ENCODE measurements at places on chromosomes 2 and 18.
A peak's percentile ranks its signal among the peaks of the same experiment; 100 is the strongest.

DNA sequence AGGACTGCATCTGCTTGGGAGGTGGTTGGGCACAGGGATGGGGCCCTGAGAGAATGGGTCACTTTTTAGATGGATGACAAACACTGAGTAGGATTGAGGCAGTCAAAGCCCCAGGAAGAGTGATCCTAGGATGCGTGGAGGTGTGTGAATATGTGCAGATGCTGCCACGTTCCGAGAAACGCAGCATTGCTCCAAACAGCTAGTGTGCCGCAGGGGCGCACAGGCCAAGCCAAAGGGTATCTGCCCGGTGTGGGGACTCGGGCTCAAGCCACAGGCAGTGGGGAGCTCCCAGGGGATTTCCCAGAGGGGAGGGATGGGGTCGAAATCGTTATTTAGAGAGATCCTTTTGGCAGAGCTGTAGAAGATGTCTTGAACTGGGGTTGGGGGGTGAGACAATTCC is 274.1 kb downstream of the ALPK2 start:
- DNase-seq, result no peak

- no peak for DNase-seq
Observed at GRCh38 chr18:31952223-31952622, 9.3 kb upstream of the TRAPPC8 start.

DNA sequence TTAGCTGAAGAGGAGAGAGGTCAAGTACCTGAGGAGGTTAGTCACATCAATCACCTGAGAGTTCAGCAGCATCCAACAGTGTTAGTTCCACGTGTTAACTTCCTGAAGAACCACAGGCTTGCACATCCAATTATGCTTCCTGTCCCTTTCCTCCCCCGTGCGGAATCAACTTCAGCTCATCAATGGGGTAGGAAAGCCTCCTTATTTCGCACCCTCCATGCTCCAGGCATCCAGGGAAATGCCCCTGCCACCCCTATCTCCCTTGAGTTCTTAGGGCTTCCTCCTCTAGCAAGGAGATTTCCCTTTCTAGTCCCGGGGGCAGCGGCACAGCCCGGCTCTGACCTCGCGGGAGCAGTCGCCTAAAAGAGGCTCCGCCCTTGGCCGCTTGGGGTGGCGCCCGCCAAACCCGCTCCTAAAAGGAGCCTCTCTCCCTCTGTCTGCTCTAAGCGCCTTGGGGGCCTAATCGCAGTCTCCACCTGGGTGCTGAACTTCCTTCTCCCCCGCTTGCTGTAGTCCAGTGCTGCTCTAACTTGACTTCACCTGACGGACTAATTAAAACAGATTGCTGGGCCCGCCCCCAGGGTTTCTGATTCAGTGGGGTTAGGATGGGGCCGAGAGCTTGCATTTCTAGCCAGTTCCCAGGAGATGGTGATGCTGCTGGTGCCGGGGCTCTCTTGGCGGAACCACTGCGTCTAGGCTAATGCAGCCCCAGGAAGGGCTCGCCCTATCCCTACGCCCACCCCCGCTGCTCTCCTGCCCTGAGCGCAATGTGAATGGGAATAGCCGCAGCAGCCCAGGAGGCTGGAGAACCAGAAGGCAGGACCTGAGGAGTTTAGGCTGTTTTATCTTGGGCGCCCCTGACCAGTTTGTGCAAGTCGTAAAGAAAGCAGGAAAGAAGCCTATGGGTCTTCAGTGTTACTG is 3.4 kb upstream of the TET3 start:
- DNase-seq, result no peak

- DNase-seq, result no peak
Observed at GRCh38 chr2:76812156-76812555, 710.0 kb downstream of the LRRTM4 start.

DNA sequence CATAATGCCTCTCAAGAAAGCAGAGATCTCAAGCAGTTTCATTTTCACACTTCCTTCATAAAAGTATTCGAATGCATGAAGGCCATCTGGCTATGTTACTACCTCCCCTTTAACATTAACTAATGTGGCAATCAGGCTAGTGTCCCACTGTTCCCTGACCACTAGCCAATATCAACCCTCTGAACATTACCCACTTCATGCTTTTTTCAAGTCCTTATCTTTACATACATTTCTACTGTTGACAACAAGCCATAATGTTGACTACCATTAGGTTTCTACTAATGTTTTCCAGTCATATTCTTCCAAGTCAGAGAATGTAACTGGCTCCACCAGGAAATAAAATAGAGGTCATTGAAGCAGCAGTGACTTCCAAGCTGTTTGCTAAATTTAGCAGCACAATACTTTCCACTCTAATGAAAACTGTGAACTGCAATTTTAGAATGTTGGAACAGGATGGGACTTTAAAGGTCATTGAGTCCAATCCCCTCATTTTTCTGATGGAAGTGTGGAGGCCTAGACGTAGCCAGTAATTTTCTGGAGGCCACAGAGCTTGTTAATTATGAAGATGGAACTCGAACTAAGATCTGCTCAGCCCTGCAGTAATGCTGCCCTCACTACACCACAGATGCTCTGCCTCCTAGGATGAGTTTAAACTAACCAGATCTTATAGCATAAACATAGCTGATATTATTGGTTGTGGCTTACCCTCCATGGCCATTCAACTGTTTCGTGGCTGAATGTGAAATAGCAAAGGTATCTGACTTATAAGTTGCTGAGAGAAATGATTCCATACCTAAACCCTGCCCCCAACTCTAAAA is 630 bp upstream of the PPP1R1C start:
- no peak for DNase-seq

- DNase-seq, result no peak
Observed at GRCh38 chr2:99810225-99810624, 320.4 kb upstream of the REV1 start.

- no peak for DNase-seq
Observed at GRCh38 chr18:25192065-25192464, 159.9 kb downstream of the ZNF521 start.

DNA sequence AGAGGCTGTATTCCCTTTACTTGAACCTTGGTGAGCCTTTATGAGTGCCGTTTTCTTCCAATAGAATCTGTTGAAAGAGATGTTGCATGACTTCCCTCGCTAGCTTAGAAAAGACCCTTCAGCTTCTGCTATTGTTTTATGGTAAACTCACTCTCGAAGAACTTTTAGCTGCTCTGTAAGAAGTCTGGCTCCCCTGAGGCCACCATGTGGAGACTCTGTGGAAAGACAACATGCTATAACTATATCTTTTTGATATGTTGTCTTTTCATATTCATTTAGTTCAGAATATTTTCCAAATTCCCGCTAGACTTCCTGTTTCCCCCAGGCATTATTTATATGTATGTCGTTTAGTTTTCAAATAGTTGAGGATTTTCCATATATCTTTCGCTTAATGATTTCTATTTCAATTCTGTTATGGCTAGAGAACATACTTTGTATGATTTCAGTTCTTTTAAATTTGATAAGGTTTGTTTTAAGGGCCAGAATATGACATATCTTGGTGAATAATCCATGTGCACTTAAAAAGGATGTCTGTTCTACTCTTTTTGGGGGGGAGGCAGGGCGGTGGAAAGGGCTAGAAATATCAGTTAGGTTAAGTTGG is 64.1 kb downstream of the PTPN4 start:
- peak; percentile 75 for DNase-seq

GRCh38 chr2:84970868-84971509 is at the start of gene KCMF1:
KCMF1 (plus strand) TSS chr2:84971161; CDS start chr2:84971452, 291 bp downstream.
- peak; percentile 87 for DNase-seq

DNA sequence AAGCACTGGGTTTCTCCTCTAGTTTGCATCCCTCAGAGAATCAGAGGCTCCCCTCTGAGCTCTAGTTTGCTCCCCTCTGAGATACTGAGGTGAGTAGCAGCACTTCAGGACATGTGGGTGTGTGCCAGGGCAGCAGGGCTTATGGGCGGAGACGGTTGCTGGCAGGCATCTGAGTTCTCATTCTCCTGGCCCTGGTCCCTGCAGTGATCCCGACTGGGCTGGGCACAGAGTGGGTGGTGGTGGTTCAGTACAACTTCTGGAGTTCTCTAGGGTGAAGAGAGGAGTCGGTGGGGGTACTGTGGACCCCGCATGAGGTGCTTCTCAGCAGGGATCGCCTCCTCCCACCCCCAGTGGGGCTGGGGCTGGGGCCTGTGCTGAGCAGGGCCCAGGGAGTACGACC is 47.9 kb downstream of the BOLA3 start:
- DNase-seq, result no peak

- DNase-seq, result no peak
Observed at GRCh38 chr18:51007790-51008139, 22.2 kb upstream of the SMAD4 start.

DNA sequence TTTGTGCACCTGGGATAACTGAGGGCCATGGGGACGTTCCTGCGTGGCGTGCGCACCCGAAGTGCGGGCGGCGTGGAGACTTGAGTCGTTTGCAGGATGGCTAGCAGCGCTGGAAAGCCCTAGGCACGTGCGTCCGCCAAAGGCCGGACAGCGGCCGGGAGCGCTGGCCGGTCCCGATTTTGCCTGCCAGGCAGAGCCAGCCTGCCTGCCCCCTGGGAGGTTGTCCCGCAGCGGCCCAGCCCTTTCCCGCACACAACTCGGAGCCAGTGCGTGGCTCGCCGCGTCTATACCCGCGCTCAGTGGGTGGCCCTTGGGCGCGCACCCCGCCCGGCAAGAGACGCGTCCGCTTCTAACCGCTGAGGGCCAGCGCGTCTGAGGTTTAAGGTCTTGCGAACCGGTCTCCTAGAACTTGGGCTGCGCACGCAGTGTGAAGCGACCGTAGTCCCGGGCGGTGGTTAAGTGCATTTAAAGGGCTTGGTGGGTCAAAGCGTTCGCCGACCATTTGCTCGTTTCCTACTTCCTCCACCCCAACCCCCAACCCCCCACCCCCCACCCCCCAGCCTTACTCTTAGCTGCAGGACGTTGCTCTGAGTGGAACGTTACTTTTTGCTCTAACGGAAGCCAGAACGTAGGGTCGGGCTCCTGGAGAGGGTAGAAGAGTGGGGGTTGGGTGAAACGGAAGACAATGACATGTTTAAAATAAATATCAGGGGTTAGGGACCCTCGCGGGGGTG is 627 bp downstream of the CDCA7 start:
- peak; percentile 80 for DNase-seq

- no peak for DNase-seq
Observed at GRCh38 chr18:48862678-48863270, 88.0 kb downstream of the SMAD7 start.

- no peak for DNase-seq
Observed at GRCh38 chr18:74148543-74149070, 284 bp downstream of the TIMM21 start.

GRCh38 chr2:108169982-108170625 is 69.7 kb upstream of the SULT1C3 start:
- DNase-seq, result no peak

GRCh38 chr2:28327956-28328922 is 64.4 kb upstream of the FOSL2 start:
- DNase-seq, result peak; percentile 81

DNA sequence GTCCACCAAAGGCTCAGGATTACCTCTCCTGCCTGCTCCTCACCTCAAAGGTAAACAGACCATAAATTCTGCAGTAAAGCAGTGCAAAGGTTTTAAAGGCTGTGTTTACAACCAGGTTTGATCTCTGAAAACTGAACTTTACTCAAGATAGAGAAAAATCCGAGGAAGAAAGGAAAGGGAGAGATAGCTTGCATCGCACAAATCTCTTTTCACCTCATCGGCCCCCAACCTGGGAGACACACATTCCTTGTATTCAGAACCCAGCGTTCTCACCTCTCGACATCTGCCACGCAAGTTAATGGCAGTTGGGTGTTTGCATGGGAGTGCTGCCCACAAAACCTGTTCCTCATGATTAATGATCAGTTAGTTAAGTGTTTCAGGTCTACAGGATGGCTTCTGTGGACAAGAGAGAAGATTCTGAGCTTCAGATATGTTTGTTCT is 72.6 kb downstream of the GATA6 start:
- DNase-seq, result no peak

DNA sequence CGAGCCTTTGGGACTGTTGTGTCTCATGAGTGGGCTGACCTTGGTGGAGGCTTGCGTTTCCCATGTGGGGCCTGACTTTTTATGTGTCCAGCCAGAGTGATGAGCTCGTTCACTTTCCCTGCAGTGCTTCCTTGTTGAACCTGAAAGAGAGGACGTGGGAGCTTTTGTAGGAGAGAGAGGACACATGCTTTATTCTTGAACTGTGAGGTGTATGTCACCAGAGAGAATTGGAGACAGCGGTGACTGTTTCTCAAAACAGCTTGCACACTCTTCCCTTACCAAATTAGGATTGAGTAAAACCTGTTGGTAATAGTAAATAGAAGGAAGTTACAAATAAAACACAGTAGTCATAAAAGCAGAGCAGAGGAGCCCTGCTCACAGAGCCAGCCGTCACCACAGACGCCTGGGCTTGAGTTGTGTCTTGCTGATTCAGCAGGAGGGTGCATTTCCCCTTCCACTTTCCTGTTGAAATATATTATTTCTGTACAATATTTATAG is 60.7 kb downstream of the INPP4A start:
- DNase-seq, result no peak

- no peak for DNase-seq
Observed at GRCh38 chr2:197908156-197908555, 103.8 kb downstream of the PLCL1 start.

GRCh38 chr18:63883617-63884016 is 3.9 kb upstream of the SERPINB2 start:
- peak; percentile 32 for DNase-seq

GRCh38 chr18:77323640-77324299 is 74.1 kb downstream of the GALR1 start:
- no peak for DNase-seq

GRCh38 chr2:98555696-98556095 is 52.6 kb downstream of the COA5 start:
- DNase-seq, result no peak

GRCh38 chr2:40488927-40489677 is 37.2 kb upstream of the SLC8A1 start:
- DNase-seq, result peak; percentile 38

DNA sequence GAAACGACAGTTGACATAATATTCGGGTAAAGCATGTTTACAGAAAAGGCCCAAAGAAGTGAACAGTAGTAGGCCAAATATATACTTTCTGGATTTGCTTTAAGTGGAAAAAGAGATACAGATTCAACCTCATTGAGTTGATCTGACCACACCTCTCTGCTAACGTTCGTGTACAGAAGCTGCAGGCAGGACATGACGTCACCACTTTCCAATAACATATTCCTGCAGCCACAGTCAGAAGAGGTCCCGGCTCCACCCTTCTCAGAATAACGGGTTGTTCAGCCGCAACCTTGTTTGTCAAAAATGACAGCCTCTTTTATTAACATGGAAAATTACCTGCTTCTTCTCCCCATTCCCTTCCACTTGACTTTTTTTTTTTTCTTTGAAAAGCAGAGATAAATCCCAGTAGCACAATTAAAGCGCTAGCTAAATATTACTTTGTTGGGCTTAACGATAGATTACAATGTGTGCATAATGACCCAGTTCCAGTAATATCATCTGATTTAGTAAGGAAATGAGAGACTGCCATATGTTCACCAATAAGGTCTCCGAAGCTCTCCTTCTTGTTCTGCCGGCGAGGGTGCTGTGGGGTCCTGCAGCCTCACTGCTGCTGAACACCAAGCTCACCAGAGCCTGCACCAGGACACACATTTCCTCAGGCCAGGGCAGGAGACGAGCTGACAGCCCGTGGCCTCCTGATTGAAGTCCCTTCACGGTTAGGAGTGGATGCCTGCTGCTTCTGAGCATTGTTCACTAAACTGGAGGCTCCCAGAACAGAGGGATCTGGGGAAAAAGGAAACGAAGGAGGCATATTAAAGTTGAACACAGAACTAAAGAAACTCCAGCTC is 451.0 kb upstream of the SALL3 start:
- DNase-seq, result no peak

- DNase-seq, result peak; percentile 8
Observed at GRCh38 chr2:135664623-135665068, 77.0 kb upstream of the UBXN4 start.

All from foreskin fibroblast (primary cell).